ENCODE measurements at places on chromosomes 6 and 20. TPM values are rescaled to one million over a fixed set of nuclear protein-coding genes. Genes with fewer than 3 reads are reported as not detected.

The ESR1 gene
- total RNA-seq, result 1.00 TPM

The MYLK2 gene
- total RNA-seq, result 0.52 TPM

The RHAG gene
- total RNA-seq, result not detected

The SYCP2L gene
- 0.25 TPM for total RNA-seq

DNA sequence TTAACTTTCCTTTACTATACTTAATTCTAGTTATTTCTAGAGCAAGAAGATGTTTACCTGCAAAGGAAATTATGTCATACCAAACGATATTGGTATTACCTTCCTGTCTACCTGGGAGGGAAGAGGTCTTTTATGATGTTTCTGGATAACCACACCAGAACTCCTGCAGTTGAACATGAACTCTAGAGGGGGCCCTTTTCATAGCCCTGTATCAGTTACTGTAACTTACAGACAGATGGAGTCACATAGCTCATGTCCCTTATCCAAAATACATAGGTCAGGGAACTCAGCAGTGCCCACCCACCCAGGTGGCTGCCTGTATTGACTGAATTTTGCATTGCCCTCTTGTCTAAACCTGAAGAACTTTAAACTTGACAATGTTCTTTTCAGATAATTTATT is 35.1 kb upstream of the MYL9 start:
- peak; percentile 24 for DNase-seq

DNA sequence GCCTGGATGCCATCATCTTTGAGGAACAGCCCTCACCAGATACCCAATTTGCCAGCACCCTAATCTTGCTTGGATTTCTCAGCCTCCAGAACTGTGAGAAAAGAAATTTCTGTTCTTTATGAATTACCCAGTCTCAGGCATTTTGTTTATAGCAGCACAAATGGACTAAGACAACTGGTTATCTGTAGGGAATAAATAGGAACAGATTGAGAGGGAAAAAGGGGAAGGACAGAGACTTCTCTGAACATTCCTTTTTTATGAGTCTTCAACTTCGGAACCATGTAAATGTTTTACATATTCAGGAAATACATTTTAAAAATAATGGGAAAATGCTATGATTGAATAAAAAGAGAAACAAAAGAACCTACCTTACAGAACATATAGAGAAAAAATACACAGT is 20.9 kb downstream of the KCTD20 start:
- no peak for DNase-seq

DNA sequence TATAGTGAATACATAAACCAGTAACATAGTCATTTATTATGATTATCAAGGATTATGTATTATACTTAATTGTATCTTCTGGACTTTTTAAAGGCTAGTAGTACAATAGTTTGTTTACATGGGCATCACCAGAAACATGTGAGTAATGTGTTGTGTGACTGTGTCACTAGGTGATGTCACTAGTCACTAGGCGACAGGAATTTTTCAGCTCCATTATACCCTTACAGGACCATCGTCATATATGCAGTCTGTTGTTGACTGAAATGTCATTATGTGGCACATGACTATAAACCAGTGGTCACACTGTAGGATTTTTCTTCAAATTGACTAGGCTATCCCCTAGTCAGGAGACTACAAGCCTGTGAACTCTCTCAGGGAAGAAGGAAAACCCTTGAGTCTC is 86.5 kb upstream of the CENPW start:
- no peak for DNase-seq
